ENCODE measurements at places on chromosomes 12 and 14. TPM values are rescaled to one million over a fixed set of nuclear protein-coding genes. Genes with fewer than 3 reads are reported as not detected.

DNA sequence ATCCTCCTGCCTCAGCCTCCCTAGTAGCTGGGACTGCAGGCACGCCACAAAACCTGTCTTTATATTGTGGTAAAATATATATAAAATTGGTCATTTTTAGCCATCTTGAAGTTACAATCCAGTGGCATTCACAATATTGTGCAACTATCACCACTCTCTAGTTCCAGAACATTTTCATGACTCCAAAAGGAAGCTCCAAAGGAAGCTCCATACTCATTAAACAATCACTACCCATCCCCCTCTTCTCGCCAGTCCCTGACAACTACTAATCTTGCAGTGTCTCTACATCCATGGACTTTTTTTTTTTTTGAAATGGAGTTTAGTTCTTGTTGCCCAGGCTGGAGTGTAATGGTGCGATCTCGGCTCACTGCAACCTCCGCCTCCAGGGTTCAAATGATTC, 3.1 kb downstream of the GCH1 start:
- no peak for DNase-seq

DNA sequence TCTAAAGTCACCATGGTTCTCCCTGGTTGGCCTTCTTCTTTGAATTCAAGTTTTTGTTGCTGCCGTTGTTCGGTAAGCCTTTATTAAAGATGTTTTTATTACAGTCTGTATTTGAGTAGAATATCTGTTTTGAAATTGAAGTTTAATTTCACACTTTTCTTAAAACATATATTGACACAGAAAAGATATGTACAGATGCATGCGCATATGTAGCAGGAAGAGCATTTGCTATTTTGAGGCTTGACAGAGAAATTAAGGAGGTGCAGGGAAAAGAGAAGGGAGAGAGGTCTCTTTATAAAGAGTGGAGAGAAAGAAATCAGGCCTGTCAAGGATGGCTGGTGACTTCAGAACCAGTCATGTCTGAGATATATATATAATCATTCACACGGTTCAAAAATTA, 46.0 kb upstream of the TRIM9 start:
- no peak for DNase-seq

DNA sequence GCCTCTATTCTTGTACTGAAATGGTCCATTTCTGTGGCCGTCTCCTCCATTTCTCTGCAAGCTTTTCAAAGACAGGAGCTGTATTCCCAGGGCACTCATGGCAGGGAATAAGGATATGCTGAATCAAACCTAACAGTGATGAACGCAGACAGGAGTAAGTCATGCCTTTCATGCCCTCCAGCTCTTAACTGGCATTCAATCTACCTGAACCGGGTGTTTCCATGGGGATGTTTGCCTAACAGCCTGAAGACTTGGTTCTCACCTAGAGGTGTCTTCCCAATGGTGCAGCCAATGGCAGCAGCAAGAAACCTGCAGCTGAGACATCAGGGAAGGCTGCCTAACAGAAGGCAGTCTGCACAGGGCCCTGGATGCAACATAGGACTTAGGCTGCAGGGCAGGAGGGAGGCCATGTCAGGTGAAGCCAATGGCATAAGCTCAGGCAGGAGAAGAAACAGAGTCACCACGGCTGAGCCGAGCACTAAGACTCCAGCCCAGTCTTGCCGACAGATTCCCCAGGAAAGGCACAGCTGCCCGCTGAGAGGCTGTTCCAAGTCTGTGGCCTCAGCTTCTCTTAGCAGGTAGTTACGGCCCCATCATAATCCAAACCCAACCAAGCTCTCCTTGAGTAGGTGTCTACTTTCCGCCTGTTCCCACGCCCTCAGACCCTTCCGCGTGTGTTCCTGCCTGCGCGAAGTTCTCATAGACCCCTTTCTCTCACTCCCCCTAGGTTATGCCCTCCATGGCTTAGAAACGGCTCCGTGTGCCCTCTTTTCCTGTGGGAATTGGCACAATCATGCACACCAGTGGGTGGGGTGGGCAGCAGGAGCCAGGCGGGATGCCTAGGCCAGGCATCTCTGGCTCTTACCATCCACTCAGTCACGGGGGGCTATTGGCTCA, 44.1 kb downstream of the VWF start:
- DNase-seq = peak; percentile 30

DNA sequence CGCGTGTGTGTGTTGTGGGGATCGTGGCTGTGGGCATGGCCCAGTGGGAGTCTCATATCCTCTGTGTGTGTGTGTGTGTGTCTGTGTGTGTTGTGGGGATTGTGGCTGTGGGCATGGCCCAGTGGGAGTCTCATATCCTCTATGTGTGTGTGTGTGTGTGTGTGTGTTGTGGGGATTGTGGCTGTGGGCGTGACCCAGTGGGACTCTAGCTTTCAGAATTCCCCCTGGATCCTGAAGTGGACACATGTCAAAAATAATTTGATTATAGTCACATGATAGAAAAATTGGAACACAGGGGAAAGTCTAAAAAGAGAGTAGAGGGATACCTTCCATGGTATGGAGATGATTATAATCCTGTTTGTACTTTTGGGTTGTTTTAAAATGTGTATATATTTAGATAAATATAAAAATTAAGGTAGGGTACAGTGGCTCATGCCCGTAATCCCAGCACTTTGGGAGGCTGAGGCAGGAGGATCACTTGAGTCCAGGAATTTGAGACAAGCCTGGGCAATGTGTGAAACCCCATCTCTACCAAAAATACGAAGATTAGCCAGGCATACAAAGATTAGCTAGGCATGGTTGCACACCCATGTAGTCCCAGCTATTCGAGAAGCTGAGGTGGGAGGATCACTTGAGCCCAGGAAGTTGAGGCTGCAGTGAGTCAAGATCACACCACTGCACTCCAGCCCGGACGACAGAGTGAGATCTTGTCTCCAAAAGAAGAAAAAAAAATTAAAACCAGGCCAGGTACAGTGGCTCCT, 11.0 kb downstream of the PAPLN start:
- no peak for DNase-seq

DNA sequence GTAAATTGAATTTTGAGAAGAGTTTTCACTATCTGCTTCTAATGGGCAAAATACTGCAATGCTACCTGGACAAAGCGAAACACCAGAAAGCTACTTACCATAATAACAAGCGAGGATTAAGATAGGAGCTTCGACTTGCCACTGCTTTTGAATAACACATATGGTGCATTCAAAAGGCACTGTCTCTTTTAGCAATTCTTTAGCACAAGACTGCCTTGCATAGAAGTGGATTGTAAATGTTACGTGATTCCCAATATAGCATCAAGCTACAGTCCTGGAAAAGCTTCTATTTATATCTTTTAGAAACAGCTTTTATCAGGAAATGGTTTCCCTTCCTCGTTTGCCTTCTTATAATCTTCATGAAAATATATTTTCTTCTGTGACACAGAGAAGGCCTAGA, 258.7 kb upstream of the PDE3A start:
- DNase-seq = no peak

OR4K13 gene
- total RNA-seq = not detected

- DNase-seq = no peak
These were observed 26.2 kb downstream of the NKX2-8 start for GRCh38 chr14:36555998-36556743.

- DNase-seq = peak; percentile 85
These were observed 2.1 kb downstream of the LUM start for GRCh38 chr12:91109148-91109564.

DNA sequence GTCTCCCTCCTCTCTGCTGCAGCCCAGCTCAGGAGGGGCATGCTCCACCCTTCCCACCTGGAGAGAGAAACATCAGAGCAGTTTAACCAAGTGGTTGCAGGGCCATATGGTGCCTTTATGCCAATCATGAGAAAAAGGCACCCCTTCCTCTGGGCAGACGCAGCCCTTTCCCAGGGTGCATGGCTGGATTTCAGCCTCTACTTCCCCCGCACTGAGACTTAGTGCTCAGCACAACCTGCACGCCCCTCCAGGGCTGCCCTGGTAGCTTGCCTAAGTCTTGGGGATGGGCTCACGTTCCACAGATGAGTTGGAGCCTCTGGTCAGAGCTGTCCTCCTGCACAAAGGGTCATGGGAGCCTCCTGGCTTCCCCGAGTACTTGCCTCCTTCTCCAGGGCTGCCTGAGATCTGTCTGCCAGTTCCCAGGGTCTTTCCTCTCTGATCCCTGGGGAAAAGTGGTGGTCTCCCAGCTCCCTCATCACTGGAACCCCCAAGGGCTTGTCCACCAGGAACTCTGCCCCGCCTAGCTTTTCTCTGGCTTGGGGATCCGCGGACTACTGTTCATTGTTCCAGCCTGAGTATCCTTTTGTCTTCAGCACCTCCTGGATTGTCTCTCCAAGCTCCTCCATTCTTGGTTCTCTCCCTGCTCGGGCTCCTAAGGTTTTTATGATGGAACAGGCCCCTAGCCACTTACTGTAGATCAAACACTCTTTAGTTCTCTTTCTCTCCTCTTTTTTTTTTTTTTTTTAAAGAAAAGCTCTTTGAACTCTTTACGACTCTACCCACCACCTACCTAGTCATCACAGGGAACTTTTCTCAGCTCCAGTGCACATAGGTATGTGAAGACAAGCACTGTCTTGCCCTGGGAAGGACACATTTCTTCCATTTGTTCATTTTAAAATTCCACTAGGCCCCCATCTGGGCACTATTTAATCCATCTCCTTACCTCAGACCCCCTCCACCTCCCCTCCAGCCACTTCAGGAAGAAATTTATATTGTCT, 6.1 kb upstream of the KRT74 start:
- peak; percentile 39 for DNase-seq

SLC6A12 gene
- not detected for total RNA-seq

DNA sequence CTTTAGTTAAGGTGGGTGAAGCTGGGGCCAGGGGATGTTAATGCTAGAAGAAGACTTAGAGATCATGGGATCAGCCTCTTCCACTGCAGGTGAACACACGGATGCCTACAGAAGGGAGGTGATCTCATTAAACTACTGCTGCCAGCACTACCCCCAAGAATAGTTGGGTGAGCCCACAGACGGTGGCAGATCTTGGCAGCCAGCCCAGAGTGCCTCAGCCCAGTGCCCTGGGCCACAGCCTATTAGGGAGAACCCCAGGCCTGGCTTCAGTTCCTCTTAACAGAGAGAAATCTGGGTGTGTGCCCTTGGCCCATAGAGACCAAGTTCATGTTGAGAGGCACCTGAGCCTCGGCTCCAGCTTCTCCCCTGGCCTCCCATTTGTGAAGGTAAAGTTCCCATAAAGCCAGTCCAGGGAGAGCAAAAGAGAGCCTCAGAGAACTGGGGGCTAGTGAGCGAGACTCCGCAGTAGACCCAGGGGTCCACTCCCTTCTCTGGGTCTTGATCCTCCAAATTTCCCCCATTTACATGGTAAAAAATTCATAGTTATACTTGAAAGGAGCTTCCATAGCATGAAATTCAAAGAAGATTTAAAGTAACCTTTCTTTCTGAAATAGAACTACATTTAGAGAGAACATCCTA, 125.0 kb upstream of the CCND2 start:
- DNase-seq = peak; percentile 69
